ENCODE measurements at places on chromosomes 11 and 22. TPM values are rescaled to one million over a fixed set of nuclear protein-coding genes. Genes with fewer than 3 reads are reported as not detected.

GRCh38 chr11:92765082-92765840 lies 204.2 kb upstream of the MTNR1B start:
- no peak for DNase-seq

GRCh38 chr11:71548716-71549151 lies 514 bp downstream of the KRTAP5-9 start:
- DNase-seq, result no peak

- no peak for DNase-seq
These were observed 20.6 kb upstream of the TRIM44 start for GRCh38 chr11:35641964-35642363.

GRCh38 chr22:45460288-45461109 lies 42.2 kb upstream of the FBLN1 start:
- DNase-seq, result peak; percentile 84

The PDGFB gene
- 17.2 TPM for total RNA-seq

DNA sequence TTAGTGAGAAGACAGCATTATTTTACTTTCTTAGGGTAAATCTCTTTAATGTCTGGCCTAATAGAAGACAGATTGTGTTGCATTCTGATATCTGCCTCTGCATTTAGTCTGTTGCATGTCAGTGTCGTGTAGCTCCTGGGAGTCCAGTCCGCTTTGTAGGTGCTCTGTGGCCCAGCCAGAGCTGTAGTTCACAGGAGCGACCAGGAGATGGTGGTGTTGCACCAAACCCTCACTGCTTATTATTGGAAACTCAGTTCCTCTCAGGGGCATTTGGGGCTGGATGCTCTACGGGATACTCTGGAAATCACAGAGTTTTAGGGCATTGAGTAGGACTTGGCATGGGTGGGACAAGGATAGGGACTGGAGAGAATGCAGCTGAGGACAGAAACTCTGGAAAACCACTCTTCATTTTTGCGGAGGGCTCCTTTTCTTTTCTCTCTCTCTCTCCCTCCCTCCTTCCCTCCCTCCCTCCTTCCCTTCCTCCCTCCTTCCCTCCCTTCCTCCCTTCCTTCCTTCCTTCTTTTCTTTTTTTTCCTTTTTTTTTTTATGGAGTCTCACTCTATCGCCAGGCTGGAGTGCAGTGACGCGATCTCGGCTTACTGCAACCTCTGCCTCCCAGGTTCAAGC lies 21.7 kb downstream of the MIAT start:
- DNase-seq, result peak; percentile 66

- DNase-seq, result no peak
These were observed 323 bp upstream of the PANX1 start for GRCh38 chr11:94128291-94128745.

GRCh38 chr11:117443266-117444186 lies 115.9 kb downstream of the CEP164 start:
- peak; percentile 56 for DNase-seq

- no peak for DNase-seq
These were observed 32.2 kb downstream of the CSNK2A3 start for GRCh38 chr11:11320825-11321224.

- no peak for DNase-seq
These were observed 64.6 kb upstream of the ADSL start for GRCh38 chr22:40281717-40282116.

The FAM118A gene
- 14.1 TPM for total RNA-seq

DNA sequence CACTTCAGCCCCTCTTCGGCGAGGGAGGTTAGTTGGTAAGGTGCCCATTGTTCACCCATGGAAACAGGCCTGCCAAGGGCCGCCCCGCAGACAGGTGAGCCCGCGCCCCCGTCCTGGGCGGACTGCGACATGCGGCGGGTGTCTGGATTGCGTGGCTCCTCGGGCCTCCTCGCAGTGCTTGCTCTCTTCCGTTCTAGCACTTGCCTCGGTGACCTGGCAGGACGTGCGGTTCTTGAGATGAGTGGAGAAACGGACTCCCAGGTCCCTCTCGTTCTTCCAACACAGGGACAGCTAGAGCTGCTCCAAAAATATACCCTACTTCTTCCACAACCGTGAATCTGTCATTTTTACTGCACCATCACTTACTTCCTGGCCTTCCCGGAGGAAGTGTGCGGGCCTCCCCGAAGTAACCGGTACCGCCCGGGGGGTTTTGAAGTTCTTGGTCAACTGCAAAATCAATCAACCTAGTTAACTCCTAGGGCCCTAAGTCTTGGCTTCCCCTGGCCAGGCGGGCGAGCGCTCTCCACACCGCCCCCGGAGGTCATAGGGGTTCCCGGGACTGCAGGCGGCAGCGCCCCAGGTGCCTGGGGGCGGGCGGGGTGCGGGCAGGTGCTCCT lies 745 bp upstream of the ZBTB44 start:
- DNase-seq, result peak; percentile 18

- DNase-seq, result no peak
These were observed 249.0 kb downstream of the CADM1 start for GRCh38 chr11:115255006-115255762.

- no peak for DNase-seq
These were observed 756.7 kb downstream of the DLG2 start for GRCh38 chr11:84870486-84870885.

DNA sequence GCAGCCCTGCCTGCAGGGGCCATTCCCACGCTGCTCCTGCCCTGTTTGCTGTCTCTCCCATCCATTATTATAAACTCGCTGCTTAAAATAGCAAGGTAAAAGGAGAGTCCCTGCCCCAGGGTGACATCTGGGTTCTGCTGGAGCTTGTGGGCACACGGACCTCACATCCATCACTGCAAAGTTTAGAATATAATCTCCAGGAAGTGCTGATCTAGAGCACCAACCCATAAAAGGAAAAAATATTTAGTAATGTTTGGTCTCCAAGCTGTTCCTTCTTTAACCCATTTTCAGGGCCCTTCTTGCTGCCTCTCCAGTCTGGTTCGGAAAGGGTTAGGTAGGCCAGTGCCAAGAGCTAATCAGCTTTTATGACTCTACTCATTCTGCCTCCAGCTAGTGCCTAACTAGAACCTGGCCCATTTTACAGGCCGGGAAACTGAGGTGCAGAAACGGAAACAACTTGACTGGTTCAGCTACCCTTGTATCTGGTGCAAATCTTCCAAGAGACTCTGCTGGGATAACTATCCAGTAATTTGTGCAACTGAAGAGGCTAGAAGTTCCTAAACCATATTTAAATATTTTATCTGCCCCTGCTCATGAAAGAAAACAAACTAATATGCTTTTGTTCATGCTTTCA lies 37.5 kb downstream of the IRAG1 start:
- DNase-seq, result no peak

The PKP3 gene
- total RNA-seq, result 0.52 TPM

The APOL5 gene
- total RNA-seq, result not detected

DNA sequence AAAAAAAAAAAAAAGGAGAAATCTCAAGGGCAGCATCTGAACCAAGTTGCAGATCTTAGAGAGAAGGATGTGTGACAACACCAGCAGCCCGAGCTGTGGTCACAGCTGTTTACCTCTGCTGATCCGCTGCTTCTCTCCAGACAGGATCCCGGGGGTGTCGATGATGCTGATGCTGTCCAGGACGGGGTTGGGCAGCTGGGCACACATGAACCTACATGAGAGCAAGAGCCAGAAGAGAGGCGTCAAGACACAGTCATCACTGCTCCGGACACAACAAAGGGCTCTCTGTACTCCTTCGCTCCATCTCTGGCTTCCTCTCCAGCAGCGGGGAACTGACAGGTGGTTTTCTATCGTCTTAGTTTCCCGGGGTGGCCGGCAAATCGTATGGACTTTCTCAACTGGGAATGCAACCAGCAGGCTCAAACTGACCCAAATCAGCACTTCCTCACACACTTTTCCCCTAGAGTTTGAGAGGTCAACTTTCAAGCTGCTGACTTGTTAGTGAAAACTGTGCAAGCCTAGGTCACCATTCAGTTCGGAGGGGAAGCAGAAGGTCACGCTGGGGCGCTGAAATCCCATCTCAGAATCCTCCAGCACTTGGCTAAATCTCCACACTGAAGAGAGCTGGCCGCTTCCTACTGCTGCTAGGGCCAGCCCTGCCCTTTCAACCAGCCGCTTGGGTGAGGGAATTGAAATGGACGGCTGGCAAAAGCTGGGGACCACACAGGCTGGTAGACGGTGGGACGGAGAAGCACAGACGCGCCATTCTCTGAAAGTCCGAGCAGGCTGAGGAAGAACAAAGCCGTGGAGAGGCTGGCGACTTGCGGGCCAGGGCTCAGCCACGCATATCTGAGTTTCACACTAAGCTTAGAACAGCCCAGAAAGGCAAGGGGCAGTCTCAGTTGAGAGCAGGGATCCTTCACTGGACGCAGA lies 3.8 kb downstream of the EHD1 start:
- DNase-seq, result no peak

The OR8D1 gene
- not detected for total RNA-seq

The STT3A gene
- 57.6 TPM for total RNA-seq

DNA sequence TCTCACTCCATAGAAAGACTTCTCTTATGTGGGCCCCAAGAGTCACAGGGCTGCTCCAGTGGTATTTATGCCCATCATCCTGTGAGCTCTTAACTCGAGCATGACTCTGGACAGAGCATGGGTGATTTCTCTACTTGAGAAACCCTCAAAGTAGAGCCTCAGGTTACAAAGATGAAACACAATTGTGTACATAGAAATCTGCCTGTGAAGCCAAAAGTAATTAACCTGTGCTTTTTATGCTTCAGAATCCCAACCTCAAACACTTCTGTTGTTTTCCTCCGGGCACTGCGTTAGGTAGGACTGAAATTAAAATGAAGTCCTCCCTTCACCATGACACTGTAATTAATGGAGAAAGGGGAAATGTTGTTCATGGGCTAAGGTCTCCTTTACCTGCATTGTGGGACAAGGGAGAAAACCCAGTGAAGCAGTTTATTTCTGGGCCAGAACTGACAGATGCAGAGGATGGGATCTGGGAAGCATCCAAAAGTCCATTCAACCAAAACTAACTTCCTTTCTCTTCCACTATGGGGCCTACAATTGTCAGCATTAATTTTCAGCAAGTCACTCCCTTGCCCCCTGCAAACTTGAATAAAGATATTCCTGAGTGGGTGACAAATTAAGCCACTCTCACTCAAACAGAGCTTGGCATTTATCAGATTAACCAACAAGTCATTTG lies 24.1 kb upstream of the POU2AF1 start:
- no peak for DNase-seq

GRCh38 chr11:315516-315994 lies 1.7 kb downstream of the IFITM1 start:
- peak; percentile 18 for DNase-seq

DNA sequence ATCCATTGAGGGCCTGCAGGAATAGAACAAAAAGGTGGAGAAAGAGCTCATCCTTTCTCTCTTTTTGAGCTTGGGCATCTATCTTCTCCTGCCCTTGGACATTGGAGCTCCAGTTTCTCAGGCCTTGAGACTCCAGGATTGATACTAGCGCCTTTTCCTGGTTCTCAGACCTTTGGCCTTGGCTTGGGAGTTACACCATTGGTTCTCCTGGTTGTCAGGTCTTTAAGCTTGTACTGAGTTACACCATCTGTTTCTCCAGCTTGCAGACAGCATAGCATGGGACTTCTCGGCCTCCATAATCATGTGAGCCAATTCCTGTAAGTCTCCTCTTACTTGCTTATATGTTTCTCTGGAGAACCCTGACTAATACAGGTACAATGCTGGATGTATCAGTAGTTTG lies 72.6 kb downstream of the GRK3 start:
- DNase-seq, result no peak

DNA sequence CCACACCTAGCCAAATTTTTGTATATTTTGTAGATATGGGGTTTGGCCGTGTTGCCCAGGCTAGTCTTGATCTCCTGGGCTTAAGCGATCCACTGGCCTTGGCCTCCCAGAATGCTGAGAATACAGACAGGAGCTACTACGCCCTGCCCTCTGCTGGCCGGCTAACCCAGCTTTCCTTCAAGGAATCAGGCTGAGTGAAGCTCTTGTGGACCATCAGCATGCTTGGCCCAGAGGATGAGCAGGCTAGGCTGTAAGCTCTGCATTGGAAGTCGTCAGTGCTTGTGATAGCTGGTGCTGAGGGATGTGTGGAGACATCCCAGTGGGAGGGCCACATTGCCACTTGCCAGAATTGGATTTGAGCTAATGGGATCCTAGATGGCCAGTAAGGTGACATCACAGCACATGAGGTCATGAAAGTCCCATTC lies 60.6 kb downstream of the MED15 start:
- peak; percentile 14 for DNase-seq

- DNase-seq, result no peak
These were observed 78.3 kb upstream of the RASSF10 start for GRCh38 chr11:12930850-12931249.

The CD6 gene
- 0.47 TPM for total RNA-seq

GRCh38 chr11:33910296-33910957 lies 18.6 kb upstream of the LMO2 start:
- no peak for DNase-seq

DNA sequence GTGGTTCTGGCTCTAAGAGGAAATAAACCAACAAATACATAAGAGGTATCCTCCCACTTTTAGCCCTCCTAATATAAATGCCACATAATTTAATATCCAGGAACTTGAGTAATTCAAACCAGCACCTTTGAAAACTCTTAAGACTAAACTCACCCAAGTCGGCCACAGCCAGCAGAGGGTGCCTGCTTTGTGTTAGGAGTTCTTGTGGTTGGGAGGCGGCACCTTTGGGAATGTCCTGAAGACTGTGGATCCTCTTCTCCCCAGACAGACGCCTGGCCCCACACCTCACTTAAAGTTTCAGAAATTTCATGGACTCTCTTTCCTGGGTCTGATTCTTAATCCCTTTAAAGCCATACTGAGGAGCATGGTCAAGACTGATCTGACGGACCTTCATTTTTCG lies 169.0 kb downstream of the TBC1D22A start:
- no peak for DNase-seq

The LRRC75B gene
- 5.6 TPM for total RNA-seq

- no peak for DNase-seq
These were observed 597.2 kb upstream of the ANO3 start for GRCh38 chr11:25734591-25735211.

The NAALADL1 gene
- 4.8 TPM for total RNA-seq

DNA sequence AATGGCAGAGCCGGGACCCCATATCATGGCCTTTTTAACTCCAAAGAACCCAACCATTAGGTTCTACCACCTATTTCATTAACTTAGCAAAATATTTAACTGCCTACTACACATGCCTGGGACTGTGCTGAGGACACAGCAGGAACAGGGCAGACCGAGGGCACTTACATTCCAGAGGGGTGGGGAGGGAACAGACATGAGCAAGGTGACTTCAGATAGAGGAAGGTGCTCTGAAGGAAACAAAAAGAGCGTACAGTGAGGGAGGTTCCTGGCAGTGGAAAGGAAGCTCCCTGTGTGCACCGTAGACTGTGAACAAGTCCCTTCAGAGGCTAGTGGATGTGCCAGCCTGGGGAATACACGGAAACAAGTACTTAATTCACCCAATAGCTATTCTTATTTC lies 82.8 kb downstream of the NAT10 start:
- no peak for DNase-seq

DNA sequence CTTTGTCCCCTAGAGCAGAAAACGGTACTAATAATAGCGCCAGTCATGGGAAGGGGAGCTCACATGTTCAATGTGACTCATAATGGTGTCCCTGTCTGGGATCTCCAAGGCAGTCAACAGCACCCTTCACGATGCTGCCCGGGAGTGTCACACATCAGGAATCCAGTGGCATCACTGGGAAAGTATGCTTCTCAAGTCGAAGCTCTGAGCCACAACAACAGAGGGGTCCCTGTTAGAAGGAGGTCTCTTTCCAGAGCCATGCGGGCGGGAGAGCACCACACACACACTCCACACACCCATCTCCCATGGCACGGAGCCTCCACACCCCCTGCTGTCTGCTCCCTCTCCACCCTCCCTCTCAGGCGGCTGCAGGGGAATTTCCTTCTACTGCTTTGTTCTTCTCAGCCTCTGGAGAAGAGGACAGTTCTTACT lies 119.7 kb downstream of the ETS1 start:
- no peak for DNase-seq

All from left ventricle myocardium inferior (tissue), 1 donor.